ENCODE measurements at places on chromosomes 7 and 10.

- DNase-seq, result no peak
These were observed 172.9 kb downstream of the TMEM26 start for GRCh38 chr10:61280303-61280702.

DNA sequence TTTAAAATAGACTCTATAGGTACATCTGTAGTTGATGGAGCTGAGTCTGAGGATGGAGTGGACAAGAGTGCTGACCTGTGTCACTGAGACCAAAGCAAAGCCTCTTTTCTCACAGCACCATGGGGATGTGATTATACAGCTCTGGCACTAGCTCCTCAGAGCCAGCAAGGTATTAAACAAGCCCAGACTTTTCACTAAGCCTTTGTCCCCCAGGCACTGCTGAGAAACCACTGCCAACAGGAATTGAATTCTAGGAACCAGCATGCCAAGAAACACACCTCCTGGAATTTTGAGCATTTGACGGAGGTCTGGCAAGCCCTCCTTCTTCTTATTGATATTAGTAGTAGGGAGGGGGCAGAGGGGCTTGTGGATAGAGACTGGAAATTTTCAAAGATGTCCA, 147.0 kb downstream of the C1GALT1 start:
- DNase-seq, result no peak

DNA sequence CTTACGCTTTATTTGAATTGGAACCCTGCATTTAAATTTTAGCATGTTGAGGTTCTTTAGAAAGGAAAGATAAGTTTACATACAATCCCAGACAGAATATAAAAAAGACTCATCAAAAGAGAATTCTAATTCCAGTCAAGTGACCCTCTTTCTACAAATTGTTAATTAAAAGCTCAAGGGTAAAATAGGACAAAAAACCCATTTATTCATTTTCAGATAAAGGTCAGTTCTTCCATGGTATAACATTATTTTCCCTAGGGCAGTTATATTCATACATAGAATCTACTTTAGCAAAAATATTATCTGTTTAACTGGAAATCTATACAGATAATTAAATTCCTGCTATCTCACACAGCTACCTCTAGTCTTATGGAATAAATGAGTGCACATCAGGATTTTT, 137.5 kb upstream of the LAMB4 start:
- no peak for DNase-seq

GRCh38 chr10:45627412-45628048, 45.0 kb downstream of the ZFAND4 start:
- DNase-seq, result no peak

GRCh38 chr10:78357141-78358063, 323.7 kb downstream of the RPS24 start:
- DNase-seq, result no peak

- no peak for DNase-seq
These were observed 3.6 kb downstream of the GDI2 start for GRCh38 chr10:5809527-5810154.

DNA sequence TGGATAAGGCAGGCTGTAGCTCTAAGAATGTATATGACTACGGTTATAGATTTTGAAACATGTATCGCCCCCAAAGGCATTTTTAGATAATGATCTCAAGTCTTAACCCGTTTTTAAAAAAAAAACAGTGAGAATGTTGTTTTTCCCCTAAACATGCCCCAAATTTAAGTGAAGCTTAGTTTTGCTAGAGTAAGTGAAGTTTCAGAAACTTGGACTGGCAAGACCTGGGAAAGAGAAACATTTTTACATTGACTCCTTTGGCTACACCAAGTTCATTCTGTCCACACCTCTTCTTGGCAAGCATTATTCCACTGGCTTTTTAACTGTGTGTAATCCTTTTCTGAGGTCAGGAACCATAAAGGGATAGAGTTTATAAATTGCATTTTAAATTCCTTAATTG, 216.7 kb upstream of the CELF2 start:
- DNase-seq, result no peak

GRCh38 chr10:124717041-124717757, 27.0 kb downstream of the FAM53B start:
- DNase-seq, result no peak

- no peak for DNase-seq
These were observed 603.4 kb upstream of the AUTS2 start for GRCh38 chr7:68994841-68995240.

DNA sequence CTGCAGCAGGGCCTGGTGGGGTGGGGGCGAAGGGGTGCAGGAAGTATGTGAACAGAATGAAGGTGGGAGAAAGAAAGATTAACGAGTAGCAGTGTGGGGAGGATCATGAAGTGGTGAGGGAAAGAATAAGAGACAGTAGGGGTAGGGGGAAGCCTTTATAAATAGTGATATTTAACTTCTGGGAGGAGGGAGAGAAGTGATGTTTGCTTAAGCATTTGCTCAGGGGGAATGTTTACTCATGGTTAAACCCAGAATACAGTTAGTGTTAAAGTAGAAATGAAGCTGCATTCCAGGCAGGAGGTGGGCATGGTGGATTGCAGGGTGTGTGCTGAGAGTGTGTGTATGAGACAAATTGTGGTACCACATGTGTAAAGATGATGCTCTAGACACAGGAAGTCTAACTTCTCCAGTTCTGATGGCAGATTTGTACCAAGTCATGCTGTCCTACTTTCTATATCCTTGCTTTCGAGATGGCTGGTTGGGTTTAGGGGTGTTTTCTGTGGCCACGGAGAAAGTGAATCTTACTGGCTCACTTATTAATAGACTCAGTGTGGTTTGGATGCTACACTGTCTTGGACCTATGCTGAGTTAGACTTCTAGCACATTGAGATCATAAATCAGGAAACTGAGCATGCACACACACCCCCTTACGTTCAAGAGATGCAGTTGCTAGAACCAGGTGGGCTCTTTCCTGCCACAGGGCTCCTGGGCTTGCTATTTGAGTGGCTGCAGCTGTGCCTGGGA, 10.6 kb upstream of the DNMBP start:
- peak; percentile 11 for DNase-seq

DNA sequence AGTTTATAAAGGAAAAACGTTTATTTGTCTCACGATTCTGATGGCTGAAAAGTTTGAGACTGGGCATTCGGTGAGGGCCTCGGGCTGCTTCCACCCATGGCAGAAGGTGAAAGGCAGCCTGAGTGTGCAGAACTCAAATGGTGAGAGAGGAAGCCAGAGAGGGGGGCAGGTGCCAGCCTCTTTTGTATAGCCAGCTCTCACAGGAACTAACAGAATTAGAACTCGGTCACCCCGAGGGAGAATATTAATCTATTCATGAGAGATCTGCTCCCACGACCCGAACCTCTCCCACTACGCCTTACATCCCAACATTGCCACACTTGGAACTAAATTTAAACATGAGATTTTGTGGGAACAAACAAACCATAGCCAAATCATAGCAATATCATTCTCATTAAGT, 112.6 kb downstream of the ZPBP start:
- no peak for DNase-seq

GRCh38 chr7:118918556-118918955, 694.1 kb downstream of the ANKRD7 start:
- DNase-seq, result no peak

DNA sequence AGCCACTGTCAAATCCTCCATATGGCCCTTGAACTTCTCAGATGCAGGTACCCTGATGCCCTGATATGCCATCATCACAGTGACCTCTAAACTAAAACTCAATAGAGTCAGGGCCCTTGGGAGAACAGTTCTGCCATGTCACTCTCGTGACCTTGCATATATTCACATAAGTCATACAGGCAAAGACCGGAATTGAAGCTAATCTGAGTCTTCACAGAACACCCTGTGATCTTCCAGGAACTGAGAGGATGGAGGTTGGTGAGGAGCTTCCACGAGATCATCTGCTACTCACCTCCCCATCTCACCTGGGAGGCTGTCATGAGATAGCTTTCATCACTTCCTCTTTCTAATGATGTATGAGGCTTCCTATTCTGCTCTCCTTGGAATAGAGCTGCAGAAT, 228.7 kb upstream of the CCDC6 start:
- DNase-seq, result no peak

- DNase-seq, result no peak
These were observed 224.9 kb upstream of the AUTS2 start for GRCh38 chr7:69373171-69374043.

DNA sequence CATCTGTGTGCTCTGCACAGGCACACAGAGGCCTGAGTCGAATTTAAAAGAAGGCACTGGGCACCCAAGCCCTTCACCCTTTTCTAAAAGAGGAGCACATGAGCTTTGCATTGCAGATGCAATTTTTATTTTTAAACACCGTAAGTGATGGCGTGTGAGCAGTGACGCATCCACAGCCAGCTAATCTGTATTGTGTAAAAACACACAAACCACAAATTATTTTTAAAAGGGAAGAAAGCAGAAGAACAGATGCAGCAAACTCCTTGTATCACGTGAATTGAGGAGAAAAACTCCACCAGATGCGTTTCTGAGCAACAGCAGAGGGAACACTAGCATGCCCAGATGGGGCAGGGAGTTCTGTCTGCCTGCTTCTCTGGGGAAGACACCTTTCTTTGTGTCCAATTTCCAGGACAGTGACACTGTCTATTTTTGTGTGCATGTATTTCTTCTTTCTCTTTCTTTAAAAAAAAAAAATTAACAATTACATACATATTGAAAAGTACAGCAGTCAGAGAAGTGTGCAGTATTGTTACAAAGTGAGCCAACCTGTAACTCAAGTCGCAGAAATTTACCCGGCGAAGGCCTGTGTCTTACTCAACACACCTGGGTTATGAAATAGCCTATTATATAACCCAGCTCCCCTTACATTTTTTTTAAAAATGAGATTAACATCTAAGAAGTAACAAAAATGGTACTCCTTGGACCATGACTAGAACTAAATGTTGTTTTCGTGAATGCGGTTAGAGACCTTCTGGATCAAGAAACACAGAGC, 39.2 kb downstream of the EEPD1 start:
- DNase-seq, result no peak

DNA sequence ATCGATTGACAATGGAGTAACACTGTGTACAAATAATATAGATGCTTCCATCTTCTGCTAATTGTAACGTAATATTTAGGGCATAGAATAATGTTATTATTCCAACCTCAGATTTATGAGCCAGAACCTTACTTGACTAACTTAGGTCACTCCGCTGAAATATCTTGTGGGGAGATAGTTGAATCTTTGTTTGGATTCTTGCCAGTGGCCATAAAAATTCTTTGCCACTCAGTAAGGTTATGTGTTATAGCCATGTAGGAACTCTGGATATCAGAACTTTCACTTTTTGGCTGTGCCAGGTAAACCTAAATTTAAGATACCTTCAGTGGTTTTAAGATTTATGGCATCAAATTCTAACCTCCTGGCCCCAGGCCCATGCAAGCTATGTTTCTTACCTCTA, 197.6 kb downstream of the WDR11 start:
- no peak for DNase-seq

- no peak for DNase-seq
These were observed 31.5 kb downstream of the TCF7L2 start for GRCh38 chr10:112981553-112981952.

GRCh38 chr7:104878577-104878976, 135.4 kb upstream of the KMT2E start:
- DNase-seq, result no peak

DNA sequence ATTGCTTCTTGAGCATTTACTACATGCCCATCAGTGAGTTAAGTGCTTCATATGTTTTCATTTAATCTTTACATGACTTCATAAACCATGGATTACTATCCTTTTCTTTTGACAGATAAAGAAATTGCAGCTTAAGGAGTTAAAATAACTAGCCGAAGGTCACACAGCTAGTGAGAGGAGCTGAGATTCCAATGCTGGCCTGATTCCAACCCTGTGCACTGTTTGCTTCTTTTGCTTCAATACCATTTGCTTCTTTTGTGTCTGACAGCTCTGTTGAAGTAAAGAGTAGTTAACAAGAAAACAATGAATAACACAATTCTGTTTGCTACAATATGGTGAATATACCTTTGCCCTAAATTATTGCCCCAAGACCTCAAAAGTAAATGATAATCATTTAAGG, 132.4 kb downstream of the GRM3 start:
- no peak for DNase-seq

GRCh38 chr7:18499407-18500177, 4.0 kb downstream of the HDAC9 start:
- DNase-seq, result no peak

GRCh38 chr7:19224951-19225350, 79.7 kb upstream of the FERD3L start:
- no peak for DNase-seq

DNA sequence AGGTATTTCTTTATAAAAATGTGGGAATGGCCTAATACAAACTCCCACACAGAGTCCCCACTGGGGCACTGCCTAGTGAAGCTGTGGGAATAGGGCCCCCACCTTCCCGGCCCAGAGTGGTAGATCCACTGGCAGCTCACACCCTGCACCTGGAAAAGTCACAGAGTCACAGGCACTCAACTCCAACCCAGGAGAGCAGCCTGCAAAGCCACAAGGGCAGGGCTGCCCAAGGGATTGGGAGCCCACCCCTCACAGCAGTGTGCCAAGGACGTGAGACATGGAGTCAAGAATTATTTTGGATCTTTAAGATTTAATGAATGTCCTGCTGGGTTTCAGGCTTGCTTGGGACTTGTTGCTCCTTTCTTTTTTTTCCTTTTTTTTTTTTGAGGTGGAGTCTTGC, 5.3 kb upstream of the DNAJC12 start:
- DNase-seq, result no peak

DNA sequence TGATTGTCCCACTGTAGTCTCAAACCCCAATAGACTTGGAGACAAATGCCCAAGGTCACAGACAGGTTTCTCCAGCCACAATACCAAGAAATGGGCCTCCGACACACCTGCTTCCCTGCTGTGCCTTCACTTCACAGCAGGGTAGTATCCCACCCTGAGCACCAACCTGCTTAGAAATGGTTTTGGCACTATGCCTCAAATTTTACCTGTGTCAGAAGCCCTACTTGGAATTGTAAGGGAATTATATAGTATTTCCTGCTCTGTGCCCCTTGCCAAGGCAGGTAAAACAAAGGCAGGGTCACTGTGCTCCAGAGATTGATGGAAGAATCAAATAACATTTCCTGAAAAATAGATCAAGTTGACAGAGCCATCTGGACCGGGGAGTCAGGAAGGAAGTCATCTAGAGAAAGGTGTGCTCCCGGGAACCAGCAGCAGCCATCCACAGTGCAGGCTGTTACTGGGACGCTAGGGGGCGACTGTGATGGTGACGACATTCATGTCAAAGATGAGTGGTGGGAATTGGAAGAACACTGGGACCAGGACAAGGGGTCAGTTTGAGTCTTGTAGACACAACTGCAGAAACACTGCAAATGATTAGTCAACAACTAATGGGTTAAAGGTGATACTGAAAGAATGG, 117.8 kb upstream of the AKR1E2 start:
- no peak for DNase-seq

DNA sequence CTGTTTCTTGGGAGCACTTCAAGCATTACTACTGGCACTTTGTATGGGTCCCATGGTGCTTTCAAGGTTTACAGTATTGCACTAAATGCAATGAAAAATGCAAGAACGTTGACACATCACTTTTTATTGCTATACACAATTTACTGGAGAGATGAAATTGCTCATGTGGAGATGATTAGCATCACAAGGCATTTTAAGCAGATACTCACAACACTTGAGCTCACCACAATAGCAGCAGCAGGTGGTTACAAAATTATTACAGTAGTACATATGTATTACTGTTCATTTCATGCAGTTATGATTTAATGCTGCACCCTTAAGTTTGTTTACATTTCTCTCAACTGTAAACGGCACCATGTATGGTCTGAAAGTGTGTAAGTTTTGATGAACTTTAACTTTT, 537.7 kb downstream of the GRM8 start:
- peak; percentile 86 for DNase-seq

GRCh38 chr10:73812657-73813056, 1.3 kb upstream of the NDST2 start:
- DNase-seq, result no peak

GRCh38 chr10:21518149-21518640, 7.3 kb downstream of the SKIDA1 start:
- DNase-seq, result peak; percentile 44
